ENCODE measurements at places on chromosomes 2 and 18.

GRCh38 chr2:118264232-118264990 lies 176.1 kb downstream of the INSIG2 start:
- no peak for DNase-seq

DNA sequence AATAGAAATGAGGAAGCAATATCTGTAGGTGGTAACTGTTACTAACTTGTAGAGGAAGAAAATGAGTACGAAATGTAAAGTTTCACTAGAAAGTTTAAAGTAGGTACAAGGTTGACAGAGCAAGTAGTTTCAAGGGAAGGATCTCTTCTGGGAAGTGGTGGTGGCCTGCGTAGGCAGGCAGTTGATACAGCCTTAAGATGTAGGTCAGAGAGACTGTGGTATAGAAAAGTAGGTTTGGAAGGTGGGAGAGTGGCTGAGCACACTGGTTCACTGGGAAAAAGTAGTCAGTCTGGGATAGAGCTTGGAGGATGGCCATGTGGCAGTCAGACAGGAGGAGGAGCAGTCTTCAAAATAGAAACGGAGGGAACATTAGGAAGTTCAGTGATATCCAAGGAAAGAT lies 23.5 kb downstream of the KDM3A start:
- DNase-seq: no peak

DNA sequence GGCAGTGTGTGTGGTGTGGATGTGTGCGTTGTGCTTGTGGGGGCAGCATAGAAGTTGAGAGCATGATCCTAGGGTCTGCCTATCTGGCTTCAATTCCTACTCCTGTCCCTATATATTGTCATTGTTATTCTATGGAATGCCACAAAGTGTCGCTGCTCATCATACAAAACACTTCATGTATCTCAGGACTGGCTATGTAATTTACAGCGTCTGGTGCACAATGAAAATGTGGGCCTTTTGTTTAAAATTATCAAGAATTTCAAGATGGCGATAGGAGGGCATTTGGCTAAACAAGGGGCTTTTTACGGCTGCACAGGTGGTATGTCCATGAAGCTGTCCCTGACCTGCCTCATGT lies 3.4 kb downstream of the SERPINB2 start:
- no peak for DNase-seq

GRCh38 chr2:161954103-161954502 lies 119.9 kb downstream of the DPP4 start:
- DNase-seq: no peak

GRCh38 chr2:121776885-121777698 lies 21.6 kb downstream of the TSN start:
- DNase-seq: no peak

DNA sequence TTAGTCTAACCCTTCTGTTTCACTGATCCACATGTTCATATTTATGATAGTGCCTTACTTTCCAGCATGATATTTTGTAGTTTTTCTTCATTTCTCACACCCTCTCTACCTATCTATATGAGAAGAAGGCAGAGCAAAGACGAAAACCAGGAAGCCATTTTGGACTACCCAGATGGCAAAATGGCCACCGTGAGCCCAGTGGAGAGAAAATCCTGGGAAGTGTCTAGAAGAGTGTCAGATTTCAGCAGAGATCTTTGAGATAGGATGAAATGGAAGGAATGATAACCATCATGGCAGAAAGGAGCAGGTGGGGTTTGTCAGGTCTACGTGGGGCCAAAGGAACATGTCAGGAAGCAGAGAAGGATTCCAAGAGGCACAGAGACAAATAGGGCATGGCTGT lies 84.0 kb upstream of the MYCN start:
- no peak for DNase-seq

GRCh38 chr2:166179201-166179600 lies 51.4 kb upstream of the SCN1A start:
- DNase-seq: no peak
